ENCODE measurements at places on chromosomes 11 and 22. TPM values are rescaled to one million over a fixed set of nuclear protein-coding genes. Genes with fewer than 3 reads are reported as not detected.

DNA sequence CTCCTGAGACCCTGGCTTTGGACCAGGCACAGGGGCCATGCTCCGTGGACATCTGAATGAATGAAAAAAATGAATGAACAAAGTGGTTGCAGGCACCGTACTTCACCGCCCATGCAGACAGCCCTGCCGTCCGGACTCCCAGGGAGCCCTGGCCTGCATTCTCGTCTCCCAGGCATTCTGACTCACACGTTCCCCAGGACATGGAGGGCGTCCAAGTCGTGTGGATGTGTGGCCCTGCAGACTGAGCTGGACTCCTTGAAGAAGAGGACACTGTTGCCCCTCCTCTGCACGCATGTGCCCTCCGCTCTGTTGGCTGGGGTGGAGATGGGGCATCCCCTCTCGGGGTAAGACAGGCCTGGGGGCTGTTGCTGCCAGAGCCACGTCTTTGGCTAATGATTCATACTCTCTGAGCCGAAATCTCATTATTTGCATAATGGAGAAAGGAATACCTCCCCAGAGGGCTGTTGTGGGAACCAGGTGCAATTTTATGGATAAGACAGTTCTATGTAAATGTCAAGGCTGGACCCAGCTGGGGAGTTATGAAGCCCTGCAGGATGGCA is 49.7 kb downstream of the RTL6 start:
- DNase-seq = peak; percentile 39

DNA sequence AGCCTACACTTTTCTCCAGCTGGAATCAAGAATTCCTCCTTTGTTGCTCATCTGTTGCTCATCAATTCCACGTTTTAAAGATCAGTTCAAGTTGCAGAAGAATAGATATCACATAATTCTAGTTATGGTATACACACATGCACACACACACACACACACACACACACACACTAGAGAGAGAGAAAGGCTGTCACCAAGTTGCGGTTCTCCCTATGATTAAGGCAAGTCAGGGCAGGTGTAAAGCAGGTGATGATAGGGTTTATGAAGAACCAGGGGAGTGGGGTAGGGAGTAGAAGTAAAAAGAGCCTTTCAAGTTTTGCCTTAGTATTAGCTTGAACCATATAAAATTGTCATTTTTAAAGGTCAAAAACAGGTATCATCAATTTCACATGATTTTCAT is 31.7 kb upstream of the TMPRSS4 start:
- DNase-seq = no peak

Gene PRODH
- polyA plus RNA-seq = 12.3 TPM

DNA sequence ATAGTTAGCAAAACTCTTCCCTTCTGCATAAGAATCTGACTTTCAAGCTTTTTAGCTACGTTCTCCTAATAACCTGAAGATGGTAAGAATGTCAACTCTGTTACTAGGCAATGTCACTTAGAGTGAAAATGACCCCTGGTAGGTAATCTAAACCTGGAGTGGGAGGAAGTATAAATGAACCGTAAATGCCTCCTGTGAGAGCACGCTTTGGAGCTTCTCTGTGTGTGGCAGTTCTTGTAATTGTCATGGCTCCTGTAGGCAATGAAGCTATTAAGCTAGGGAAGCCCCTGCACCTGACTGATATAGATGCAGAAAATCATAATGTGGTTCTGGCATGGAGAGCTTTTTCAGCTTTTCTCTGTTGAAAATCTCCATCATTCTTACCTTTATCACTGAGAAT is 29.4 kb downstream of the CALCA start:
- DNase-seq = no peak

Gene LAYN
- polyA plus RNA-seq = 3.9 TPM

DNA sequence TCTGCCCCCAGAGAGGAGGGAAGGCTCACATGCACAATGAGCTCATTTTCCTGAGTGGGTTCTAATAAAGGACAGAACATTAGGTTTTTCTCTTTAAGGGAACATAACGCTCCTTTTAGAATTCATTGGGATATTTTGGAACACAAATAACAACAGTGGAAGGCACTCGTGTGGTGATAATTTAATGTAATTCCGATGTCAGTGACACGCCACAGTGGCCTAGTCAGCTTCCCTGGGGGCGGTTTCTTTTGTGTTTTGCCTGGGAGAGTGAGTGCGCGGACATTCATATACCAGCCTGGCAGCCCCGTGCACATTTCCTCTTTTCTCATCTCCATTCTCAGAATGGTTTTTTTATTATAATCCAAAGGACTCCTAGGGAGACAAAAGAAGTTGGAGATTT is 41.1 kb downstream of the SEZ6L start:
- no peak for DNase-seq

GRCh38 chr22:38335077-38335476 is 17.8 kb upstream of the CSNK1E start:
- no peak for DNase-seq

DNA sequence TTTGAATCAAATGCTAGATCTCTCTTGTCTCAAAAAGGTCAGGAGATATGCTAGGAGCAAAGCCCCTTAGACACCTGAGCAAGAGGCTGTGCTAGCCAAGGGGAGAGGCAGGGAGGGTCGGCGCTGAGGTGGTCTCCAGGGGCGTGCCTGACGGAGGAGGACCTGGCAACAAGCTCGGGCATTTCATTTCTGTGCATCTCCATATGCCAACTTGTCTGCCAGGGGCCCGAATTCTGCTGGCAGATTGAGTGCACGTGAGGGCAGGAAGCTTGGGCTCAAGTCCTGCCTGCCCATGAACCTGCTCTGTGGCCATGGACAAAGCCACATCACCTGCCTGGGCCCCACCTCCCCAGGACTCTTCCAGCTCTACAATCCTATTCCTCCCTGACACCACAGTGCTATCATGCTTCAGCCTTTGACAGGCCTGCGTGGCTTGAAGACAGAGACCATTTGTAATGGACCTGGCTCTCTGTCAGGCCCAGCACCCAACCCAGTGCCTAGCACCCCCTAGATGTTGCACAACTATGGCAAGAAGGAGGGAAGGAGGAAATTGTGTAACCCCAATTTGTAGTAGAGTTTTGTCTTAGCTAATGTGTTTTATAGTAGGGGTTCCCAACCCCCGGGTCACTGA is 16.3 kb upstream of the VSIG10L2 start:
- DNase-seq = no peak

Gene KIF18A
- polyA plus RNA-seq = 3.2 TPM

Gene BLID
- polyA plus RNA-seq = not detected

GRCh38 chr11:117295438-117296137 is 4.4 kb downstream of the BACE1-AS start:
- DNase-seq = no peak

- DNase-seq = no peak
Measured at GRCh38 chr11:36212564-36213392, 76.4 kb downstream of the COMMD9 start.

DNA sequence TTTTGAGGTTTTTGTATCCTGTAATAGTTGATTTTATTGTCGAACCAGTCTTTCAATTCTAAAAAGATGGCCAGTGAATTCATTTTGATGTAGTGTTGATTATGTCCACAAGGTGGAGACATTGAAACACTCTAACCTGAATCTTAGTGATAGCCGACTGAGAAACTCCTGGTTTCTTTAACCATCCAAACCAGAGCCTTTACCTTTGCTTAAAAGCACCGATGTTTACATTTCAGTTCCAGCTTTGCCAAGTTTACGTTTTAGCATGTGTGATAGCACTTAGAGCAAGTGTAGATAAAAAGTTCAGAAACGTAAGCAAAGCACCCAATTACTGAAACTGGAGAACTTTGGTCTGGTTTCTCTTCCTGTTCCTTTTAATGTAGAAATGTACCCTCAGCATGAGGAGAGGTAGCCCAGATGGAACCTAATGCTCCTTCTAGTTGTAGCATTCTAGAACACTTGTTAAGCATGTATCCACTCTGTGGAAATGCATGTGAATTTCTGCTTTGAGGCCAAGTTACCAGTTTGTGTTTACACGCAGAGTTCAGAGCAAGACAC is 208.6 kb downstream of the DBX1 start:
- DNase-seq = peak; percentile 22

- DNase-seq = no peak
Measured at GRCh38 chr22:45644714-45645113, 26.9 kb upstream of the ATXN10 start.

Gene SHISA8
- polyA plus RNA-seq = 0.33 TPM

GRCh38 chr11:65128182-65129145 is 5.9 kb downstream of the SYVN1 start:
- DNase-seq = no peak

GRCh38 chr22:38243007-38243765 is 29.6 kb downstream of the TMEM184B start:
- DNase-seq = no peak

DNA sequence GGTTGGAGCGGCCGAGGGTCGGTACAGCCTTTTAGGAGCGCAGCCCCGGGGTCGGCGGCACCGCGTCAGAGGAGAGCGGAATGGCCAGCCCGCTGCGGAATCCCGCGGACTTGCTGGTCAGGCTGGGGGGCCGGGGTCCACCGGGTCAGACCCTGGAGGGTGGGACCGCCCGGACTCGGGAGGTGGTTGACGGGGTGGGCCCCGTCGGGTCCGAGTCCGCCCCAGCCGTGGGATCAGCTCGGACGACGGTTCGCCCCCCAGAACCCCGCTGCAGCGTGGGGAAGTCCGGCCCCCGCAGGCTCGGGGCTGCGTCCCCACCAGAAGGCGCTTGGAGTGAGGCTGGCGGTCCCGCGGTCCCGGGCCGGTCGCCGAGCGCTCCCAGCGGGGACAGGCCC is 301 bp upstream of the ADM2 start:
- DNase-seq = no peak

Gene SOX6
- polyA plus RNA-seq = 22.8 TPM

DNA sequence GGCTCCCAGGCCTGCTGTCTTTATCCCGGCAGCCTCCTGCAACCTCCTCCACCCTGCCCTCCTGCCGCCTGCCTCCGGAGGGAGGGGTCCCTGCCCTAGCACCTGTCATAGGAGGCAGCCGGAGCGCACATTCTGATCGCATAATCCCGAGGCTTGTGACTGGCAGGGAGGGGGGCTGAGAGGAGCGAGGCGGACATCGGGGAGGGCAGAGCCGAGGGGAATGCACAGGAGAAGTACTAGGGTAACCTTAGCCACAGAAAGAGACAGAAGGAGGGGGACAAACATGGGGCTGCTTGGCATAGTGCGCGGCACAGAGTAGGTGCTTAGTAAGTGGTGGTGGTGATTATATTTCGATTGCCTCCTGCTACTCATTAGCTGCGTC is 9.2 kb upstream of the ALX4 start:
- no peak for DNase-seq

DNA sequence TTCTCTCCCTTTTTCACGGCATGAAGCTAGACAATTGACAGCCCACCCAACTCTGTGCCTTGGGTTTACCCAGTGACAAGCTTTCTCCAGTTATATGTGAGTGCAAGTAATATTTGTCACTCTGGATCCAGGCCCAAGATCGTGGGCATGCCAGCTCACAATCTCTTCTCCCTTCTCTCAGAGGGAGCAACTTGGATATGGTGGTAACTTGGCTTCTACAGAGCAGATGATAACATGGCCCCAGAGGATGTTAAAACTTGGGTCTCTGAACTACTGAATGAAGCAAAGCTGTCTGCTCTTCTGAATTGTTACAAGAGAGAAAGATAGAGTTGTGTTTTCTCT is 20.8 kb downstream of the C11orf96 start:
- DNase-seq = no peak

Gene SLC16A8
- 2.7 TPM for polyA plus RNA-seq

- no peak for DNase-seq
Measured at GRCh38 chr11:3684819-3685172, 13.6 kb upstream of the CHRNA10 start.

Gene MEI1
- polyA plus RNA-seq = 0.68 TPM

Gene SCGB1D4
- not detected for polyA plus RNA-seq
